Amniotic stem cell (primary cell): ENCODE measurements at places on chromosomes 7 and 10.

DNA sequence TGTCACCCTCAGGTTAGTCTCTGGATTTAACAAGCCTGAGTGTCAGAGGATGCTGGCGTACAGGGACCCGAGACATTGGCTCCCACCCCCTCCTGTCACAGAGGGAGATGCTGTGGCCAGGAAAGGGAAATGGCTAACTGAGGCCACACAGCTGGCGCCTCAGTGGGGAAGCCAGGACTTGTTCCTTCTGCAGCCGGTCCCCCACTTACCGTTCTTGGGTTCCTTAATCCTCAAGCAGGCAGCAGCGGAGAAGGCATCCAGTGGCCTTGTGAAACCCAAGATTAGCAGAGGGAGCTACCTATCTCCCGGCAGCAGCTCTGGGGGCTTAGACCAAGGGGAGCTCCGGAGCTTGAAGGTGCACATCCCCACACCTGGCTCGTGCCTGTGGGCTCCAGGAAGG is 65.4 kb downstream of the NEURL1 start:
- no peak for DNase-seq

DNA sequence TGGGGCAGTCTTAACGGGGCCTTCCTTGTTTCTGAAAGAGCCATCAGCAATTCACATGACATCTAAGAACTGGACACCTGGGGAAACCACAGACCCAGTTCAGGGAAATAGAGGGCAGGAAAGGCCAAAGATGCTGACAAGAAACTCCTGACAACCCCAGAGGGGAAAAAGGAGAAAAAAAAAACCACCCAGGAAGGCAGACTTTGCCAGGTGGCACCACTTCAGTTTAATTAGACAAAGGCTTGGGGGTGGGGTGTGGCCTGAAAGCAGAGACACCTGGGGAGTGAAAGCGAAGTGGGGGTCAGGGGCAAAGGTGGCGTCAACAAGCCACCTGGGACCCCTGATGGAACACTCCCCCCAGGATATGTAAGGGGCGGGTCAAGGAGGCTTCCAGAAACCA is 53.6 kb downstream of the RAB11FIP2 start:
- DNase-seq: no peak

DNA sequence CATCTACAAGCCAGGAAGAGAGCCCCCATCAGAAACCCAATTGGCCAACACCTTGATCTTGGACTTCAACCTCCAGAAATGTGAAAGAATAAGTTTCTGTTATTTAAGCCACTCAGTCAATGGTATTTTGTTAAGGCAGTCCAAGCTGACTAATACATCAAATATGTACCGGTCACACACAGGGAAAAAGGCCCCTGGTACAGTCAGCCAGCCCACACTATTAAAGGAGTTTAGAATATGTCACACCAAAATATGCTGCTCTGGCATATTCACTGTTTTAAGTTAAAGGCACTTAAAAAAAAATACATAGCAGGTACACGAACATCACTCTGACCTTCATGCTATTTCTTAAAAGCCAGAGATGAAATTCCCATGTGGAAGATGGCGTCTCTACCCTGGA is 15.2 kb upstream of the CDCA7L start:
- DNase-seq: peak; percentile 19

- no peak for DNase-seq
Observed at GRCh38 chr10:84715911-84716310, 387.5 kb downstream of the CCSER2 start.

DNA sequence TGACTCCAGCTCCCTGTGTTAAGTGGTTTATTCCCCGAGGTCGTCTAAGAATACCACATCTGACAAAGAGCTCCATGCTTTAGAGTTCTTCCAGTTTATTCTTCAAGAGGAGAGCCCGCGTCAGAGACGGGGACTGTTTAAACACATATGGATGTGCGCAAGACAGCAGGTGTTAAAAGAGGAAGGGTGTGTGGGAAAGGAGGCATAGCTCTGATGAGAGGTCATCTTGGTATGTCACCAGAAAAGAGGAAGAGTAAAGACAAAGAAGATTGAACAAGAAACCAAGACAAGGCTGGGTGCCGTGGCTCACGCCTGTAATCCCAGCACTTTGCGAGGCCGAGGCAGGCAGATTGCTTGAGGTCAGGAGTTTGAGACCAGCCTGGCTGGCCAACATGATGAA is 258.7 kb downstream of the CCDC3 start:
- DNase-seq: no peak

GRCh38 chr10:119364645-119365600 is 157.6 kb downstream of the GRK5 start:
- no peak for DNase-seq

DNA sequence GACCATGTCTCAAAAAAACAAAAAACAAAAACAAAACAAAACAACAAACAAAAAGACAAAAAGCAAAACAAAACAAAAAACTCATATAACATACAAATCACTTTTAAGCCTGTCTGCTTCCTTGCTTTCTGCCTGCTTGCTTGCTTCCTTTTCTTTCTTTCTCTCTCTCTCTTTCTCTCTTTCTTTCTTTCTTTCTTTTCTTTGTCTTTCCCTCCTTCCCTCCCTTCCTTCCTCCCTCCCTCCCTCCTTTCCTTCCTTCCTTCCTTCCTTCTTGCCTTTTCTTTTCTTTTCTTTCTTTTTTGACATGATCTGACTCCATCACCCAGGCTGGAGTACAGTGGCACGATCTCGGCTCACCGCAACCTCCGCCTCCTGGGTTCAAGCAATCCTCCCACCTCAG is 15.9 kb upstream of the TRA2A start:
- DNase-seq: no peak

DNA sequence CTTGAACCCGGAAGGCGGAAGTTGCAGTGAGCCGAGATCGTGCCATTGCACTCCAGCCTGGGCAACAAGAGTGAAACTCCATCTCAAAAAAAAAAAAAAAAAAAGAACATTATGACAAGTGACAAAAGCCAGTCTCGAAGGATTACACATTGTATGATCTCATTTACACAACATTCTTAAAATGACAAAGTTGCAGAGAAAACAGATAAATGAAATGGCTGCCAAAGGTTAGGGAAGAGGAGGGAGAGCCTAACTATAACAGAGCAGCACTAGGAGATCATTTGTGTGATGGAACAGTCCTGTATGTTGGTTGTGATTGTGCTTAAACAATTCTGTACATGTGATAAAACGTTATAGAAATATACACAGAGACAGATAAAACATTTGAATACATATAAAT is 16.2 kb upstream of the CPVL start:
- no peak for DNase-seq

- no peak for DNase-seq
Observed at GRCh38 chr7:17984288-17984687, 43.4 kb downstream of the PRPS1L1 start.

- no peak for DNase-seq
Observed at GRCh38 chr7:37153376-37153775, 295.3 kb downstream of the ELMO1 start.

GRCh38 chr10:5196702-5197113 is at the start of gene AKR1C4:
Gene AKR1C4, plus strand, starts transcription at chr10:5196837. Its CDS starts 31 bp downstream, at chr10:5196868.
- no peak for DNase-seq

DNA sequence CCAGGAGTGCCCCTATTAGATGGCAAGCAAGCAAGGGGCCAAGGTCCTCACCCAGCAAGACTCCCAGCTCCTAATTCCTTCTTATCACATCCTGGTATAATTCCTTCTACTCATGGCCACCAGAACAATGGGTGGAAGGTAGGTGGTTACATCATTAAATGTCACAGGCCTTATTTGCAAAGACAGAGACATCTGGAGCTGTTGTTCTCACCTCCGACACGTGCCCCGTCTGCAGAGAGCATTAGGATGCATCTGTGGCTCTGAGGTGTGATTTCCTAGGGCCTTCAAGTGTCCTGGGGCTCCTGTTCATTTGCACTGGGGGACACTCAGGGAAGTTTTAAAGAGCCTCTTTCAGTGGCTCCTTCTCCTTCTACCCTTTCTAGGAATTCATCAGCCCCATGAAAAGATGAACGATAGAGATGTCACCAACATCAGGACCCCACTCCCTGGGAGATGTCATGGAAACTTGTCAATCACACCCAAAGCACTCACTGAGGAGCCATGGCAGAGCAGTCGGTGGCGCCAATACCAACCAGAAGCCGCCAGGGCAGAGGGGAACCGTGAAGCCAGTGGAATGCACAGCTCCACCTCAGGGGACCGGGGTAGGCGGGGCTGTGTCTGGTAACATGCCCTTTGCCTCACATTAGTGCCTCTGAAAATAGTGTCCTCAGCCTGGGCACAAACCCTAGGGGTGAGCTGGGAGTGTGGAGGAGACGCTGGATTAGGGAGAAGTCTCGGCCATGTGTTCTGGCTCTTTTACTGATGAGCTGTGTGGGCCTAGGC is 2.9 kb upstream of the ATP6V0E2 start:
- no peak for DNase-seq

DNA sequence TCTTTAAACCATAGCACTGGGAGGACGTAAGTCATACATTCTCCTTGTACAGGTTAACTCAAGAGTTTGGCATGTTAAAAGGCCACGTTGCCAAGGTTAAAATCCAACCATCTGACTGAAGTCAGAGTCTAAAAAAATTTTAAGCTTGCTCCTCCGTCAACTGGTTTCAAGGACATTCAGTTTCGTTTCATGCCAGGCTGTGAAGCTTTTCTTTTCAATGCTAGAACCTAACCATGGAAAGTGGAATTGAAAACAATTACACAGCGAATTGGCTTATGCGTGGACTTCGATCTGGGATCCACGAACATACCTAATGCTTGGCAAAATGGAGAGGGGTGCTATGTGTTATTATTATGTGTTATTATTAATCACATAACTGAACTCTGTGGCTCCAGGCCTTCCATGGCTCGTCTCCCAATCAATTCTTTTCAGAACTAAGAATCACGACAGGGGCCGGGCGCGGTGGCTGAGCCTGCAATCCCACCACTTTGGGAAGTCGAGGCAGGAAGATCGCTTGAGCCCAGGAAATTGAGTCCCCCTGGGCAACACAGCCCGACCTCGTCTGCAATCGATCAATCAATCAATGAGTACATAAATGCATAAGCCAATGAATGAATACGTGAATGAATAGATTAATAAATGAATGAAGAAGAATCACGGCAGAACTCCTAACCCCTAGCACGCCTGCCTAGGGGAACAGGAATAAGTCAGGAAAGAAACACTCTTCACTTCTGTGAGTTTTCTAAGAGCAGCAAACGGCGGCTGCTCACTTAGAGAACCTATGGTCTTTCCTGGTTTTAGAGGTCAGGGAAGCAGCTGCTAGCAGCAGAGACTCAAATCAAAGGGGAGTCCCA is 733 bp upstream of the ARL5B start:
- no peak for DNase-seq

DNA sequence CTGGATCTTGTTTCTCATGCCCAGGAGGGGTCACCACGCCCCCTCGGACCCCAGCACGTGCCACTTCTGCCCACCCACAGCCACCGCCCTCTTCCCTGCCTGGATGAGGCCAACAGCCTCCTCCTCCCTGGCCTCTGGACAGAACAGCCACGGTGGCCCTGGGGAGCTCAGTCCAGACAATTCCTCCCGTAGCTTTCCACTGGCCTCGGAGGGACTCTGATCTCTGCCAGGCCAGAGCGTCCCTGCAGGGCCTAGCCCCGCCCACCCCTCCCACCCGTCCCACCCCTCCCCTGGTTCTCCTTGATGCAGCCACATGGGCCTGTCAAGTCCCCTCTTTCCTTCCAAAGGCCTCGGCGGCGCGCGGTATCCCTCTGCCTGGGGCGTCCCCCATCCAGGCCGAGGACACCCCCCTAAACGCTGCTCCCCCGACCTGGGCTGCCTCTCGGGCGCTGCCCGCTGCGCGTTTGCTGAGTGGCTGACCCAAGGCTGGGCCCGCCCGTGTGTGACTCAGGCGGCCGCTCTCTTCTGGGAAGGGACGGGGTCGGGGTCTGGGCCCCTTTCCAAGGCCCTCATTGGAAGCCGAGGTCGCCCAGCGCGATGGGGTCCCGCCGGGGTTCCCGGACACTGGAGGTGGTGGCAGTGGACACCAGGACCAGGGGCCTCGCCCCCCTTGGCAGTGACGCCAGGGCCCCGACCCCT is 557 bp downstream of the TMEM120A start:
- DNase-seq: peak; percentile 44

DNA sequence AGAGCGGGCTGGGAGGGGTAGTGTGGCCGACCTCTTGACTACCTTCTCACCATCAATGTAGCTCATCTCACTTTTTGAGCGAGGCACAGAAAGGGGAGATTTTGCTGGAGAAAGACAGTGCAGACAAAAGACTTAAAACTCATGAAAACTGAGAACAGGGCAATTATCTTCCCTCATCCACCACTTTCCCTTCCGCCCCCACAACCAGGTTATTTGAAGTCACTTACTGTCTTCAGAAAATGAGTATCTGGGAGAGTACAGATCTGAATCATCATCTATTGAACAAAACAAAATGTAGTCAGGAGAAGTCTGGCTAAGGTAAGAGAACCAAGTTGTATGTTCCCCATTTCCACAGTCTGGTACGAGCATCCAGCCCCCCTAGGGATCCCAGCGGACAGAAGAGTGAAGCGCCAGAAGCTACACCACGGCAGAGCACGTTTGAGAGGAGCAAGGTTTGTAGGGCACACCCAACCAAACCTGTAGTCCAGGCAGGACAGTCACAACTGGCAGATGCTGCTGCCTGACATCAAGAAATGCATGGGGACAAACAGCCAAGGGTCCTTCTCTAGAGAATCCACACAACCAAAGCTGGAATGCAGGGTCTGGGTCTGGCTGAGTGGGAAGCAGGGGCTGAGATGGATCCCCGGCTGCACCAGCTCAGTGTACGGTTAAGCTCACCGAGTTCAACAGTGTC is 93.4 kb upstream of the PDLIM1 start:
- DNase-seq: no peak

- no peak for DNase-seq
Observed at GRCh38 chr10:131631619-131632018, 269.2 kb upstream of the PPP2R2D start.

DNA sequence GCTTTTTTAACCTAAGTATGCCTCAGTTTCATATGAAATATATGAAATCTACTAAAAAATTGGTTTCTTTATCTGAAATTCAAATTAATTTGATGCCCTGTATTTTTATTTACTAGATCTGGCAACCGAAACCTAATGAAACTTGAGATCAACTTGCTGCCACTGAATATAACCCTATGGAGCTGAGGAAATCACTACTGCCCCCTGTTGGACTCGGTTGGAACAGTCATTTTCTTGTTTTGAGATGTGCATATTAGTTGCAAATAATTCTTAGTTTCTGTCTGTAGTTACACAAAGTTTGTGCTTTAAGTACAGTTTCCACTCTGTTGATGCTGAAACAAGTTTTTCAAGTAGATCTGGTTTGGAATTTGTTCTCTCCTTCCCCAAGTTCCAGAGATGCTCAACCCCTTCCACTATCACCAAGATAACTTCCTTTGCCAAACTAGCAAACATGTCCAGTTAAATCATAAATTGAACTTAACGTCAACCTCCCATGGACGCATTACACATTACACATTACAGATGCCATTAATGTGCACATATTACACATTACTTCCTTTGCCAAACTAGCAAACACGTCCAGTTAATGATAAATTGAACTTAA is 22.2 kb upstream of the EXOC4 start:
- DNase-seq: no peak
